Mucosa of gallbladder (tissue), 1 donor: ENCODE measurements at places on chromosomes 2 and 18. TPM values are rescaled to one million over a fixed set of nuclear protein-coding genes. Genes with fewer than 3 reads are reported as not detected.

DNA sequence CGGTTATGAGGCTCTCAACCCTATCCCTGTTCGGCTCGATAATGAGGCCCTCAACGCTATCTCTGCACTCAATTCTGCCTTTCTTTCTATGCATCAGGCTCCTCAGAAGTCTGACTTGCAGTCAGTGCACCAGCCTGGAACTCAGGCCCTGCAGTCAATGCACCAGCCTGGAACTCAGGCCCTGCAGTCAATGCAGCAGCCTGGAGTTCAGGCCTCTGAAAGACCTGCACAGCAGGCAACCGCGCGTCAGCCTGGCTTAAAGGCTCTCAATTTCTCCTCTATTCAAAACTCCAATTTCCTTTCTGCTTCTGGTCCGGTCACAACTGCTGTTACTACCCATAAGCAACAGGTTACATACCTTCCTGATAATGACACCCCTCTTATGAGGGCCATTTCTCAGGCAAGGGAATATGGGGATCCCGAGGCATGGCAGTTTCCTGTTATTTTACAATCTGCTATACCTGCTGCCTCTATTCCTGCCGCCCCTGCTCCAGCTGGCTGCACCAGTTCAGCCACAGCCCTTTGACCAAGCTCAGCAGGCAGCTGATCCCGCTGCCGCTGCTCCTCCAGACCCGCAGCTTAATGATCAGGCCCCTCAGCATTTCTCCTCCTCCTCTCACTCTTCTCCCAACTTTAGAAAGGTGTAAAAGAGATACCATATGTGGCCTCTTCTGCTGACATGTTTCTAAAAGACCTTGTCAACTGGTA lies 933.6 kb upstream of the FANCL start:
- DNase-seq, result no peak

Gene TCF7L1
- 7.6 TPM for total RNA-seq

DNA sequence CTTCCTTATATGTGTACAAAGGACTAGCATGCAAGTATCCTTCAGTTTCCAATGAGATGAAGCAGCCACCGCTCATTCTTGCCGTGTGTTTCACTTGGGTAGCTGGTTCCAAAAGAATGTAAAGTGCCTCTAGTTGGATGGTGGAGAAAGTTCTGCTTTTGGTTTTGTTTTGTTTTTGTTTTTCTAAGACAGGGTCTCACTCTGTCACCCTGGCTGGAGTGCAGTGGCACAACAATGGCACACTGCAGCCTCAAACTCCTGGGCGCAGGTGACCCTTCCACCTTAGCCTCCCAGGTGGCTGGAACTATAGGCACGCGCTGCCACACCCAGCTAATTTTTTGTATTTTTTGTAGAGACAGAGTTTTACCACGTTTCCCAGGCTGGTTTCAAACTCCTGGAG lies 8.3 kb downstream of the ANXA4 start:
- DNase-seq, result no peak

DNA sequence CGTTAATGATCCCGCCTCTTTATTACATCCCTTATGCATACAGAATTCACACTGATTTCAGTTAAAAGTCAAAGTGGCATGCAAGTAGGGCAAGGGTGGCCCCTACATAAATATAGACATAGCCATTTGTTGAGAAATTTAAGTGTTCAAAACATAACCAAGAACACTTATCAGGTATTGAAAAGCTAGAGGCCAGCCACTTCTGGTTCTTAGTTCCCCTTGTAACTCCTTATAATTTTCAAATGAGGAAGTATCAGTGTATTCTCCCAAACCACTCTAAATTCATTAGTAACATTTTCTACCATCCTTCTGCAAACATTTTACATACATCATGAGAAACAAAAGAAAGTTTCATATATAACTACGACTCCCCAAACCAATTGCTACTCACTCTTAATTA lies 5.8 kb upstream of the ARL5A start:
- no peak for DNase-seq

Gene TMEM17
- total RNA-seq, result 3.3 TPM

Gene BIN1
- 131 TPM for total RNA-seq

Gene NEMP2
- 3.8 TPM for total RNA-seq

- no peak for DNase-seq
Observed at GRCh38 chr2:10575609-10576280, 114.0 kb downstream of the NOL10 start.

- no peak for DNase-seq
Observed at GRCh38 chr2:58731488-58731869, 490.4 kb upstream of the FANCL start.

Gene COLEC12
- 4.9 TPM for total RNA-seq

Gene IL36G
- total RNA-seq, result not detected

DNA sequence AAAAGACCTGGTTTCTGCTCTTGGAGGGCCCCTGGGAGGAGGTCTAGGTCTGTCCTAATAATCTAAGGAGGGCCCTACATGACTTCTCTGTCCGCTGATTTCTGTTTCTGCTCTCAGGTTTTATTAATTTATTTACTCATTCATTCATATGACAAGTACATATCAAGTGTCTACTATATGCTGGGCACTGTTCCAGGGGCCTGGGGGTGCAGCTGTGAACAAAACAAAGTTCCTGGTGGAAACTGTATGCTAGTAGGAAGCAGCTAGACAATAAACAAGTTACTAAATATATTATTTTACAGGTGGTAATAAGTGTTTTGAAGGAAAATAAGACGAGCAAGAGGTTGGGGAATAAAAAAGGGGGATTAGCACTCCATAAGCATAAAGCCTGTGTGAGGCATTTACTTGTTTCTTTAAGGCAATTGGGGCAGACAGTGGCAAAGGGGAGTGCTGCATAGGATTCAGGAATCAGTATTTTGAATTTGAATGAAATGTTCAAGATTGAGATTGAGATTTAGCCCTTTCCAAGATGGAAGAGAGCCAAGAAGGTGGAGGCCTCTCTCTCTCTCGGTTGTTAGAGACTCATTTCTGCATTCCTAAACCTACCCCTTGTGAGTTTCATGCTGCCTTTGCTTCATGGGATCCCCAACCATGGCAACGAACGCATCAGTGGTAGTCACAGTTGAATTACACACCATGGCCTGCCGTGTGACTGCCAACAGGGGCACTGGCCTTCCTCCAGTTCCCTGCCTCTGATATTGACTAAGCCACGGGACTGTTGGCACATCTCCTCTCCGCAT lies 28.3 kb downstream of the DRC1 start:
- no peak for DNase-seq

DNA sequence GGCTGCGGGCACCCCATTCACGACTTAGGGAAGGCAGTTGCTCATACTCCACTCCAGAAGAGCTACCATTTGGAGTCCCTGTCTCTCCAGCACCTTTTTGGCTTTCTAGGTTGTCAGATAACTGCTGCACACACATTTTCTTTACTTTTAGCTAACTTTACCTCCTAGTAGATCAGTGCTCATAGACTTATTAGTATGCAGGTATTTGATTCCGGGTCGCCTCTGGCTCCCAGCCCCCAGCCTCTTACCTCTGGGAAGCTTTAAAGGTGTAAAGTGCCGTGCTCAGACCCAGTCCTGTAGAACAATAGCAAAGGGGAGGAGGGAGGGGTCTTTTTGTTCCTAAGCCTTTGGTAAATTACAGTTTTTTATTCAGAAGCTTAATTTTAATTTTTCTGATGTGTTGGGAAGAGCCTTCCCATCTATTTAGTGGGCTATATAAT lies 102.9 kb downstream of the SPTBN1 start:
- no peak for DNase-seq

Gene COX7A2L
- total RNA-seq, result 91.5 TPM

Gene FAM124B
- total RNA-seq, result 1.2 TPM

DNA sequence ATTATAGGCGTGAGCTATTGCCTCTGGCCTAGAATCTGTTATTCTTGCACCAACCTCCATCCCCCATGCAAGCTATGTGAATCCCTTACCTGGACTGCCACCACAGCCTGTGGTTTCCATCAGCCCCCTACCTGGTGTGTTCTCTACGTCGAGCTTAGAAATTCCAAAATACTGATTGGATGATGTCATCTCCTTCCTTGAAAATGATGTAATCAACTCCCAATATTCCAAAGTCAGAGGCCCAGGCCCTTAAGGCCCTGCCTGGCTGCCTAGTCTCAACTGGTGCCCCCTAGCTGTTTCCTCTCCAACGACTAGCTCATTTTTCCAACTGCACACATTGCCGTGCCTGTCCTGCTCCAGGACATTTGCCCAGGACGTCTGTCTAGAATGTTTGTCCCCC lies 41.3 kb upstream of the GBX2 start:
- DNase-seq, result no peak

Gene AGXT
- total RNA-seq, result 1.6 TPM

Gene GALR1
- 0.09 TPM for total RNA-seq

- DNase-seq, result no peak
Observed at GRCh38 chr18:7808992-7809391, 241.9 kb downstream of the PTPRM start.

Gene LDLRAD4
- total RNA-seq, result 51.0 TPM

- DNase-seq, result no peak
Observed at GRCh38 chr2:220064111-220065030, 436.9 kb downstream of the SLC4A3 start.

GRCh38 chr2:56287974-56288373 lies 104.2 kb downstream of the CCDC85A start:
- no peak for DNase-seq

Gene AMER3
- 0.03 TPM for total RNA-seq

DNA sequence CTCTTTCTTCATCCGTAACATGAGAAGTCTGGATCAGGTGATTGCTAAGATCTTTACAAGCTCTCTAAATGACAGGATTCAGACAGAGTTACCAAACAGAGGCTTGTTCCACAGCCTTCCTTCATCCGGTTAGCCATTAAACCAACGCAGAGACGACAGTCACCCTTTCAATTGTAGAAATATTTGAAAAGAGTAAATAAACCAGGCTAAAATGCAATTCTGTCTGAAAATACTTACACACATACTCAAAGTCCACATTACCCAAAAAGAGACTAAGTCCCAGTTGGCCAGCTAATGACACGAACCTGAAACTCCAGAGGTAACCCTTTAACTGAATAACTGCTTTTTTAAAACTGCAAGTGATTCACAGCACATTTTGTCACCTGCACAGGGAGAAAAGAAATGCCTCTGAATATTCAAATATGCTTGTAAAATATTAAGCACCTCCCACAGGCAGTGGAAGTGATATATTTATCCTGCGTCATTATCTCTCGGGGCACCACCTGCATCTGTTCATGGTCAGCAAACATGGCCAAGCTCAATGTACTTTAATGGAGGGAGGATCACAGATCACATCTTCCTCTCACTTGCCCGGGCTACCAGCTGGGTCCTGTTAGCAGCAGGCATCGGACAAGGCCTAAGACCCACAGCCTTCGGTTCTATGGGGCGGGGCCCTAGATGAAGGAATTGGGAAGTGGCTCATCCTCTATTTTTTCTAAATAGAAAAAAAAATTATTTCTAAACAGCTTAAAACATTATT lies 38.8 kb upstream of the DNER start:
- no peak for DNase-seq

DNA sequence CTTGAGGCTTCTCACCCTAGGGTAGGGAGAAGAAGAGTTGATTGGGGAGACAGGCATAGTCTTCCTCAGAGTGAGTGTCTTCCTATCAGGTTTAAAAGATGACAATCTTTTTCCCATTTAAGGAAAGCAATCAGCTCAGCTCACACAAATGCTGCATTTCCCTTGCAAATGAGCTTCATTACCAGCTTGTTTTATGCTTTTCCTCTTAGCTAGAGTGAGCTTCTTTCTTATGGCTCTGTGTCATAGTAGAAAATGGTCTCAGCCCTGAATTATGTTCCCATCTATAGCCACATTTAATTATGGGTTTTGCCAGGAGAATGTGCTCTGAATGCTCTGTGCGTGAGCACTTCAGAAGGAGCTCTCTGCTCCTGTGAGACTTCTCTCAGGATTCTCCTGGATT lies 112.8 kb upstream of the NCK2 start:
- DNase-seq, result no peak

DNA sequence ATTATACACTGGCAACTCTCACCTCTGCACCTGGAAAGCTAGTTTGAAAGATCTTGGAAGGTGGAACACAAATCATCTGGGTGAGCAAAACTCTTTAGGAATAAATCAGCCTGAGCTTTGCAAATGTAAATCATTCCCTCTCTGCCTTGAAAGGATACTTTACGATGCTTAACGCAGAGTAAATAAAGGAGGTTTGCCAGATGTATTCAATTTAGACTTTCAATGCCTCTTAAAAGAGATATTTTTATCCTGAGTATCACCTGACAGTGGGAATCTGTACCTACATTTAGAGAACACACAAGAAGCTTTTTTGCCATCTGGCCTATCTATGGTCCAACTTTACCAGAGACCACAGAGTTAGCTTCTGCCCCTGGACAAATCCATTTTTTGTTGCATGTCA lies 983.2 kb upstream of the CDH2 start:
- no peak for DNase-seq

GRCh38 chr2:48165070-48165753 lies 258.9 kb upstream of the FBXO11 start:
- DNase-seq, result no peak

- DNase-seq, result no peak
Observed at GRCh38 chr18:23172591-23173380, 37.5 kb downstream of the CABLES1 start.

GRCh38 chr2:192151853-192152252 lies 42.9 kb downstream of the TMEFF2 start:
- no peak for DNase-seq

GRCh38 chr2:239956818-239957261 lies 68.3 kb downstream of the NDUFA10 start:
- DNase-seq, result no peak

Gene ZNF236
- 20.8 TPM for total RNA-seq

DNA sequence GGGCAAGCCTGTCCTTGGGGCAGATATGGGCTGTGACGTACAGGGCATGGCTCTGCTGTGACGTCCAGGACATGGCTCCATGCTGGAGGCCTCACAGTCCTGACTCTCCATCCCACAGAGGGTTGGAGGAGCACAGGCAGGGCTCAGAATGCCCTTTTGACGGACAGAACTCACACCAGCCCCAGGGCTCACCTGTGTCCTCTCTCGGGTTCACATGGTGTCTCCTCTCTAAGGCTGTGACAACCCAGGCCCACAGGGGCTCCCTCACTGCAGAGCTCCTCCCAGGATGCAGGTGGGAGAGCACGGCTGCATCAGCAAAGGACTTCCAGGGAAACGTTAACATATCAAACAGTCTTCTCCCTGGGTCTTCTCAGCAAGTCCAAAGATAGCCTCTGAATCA lies 133.8 kb downstream of the EIPR1 start:
- no peak for DNase-seq

DNA sequence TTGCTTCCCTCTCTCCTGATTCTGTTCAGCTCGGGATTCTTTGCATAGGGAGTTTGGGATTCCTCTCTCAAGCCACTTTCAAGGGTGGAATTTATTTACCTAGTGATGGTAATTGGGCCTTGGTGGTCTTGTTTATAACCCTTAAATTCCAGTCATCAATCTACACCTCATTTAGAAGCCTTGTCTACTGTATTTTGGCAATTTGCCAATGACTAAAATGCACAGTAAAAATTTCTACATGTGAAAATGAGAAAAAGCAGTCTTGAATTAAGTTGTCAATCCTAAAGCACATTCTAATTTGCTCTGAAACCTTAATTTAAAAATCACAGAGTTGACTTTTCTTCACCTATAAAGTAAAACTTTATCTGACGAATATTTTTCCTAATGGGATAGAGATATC lies 749.2 kb upstream of the CRIM1 start:
- no peak for DNase-seq
